ENCODE measurements at places on chromosomes 4 and X. TPM values are rescaled to one million over a fixed set of nuclear protein-coding genes. Genes with fewer than 3 reads are reported as not detected.

Gene TKTL2
- total RNA-seq = not detected

Gene APLN
- total RNA-seq = 0.09 TPM

Gene TRPC3
- 0.91 TPM for total RNA-seq

Gene USP26
- total RNA-seq = not detected

Gene CC2D2A
- total RNA-seq = 12.3 TPM

Gene GNRHR
- total RNA-seq = not detected

Gene RAI2
- total RNA-seq = 0.16 TPM

Gene FREM3
- total RNA-seq = not detected

Gene FGF5
- not detected for total RNA-seq

Gene ANK2
- total RNA-seq = 21.9 TPM

Gene ADH1A
- total RNA-seq = not detected

Gene IL1RAPL1
- not detected for total RNA-seq

Gene TBC1D19
- total RNA-seq = 19.1 TPM

Gene ERVMER34-1
- total RNA-seq = 85.6 TPM

Gene TRAPPC2
- total RNA-seq = 19.3 TPM

Gene UNC5C
- total RNA-seq = not detected

Gene CHRNA9
- total RNA-seq = not detected

Gene SMR3A
- not detected for total RNA-seq

Gene TXK
- total RNA-seq = 0.63 TPM

Gene ZNF157
- total RNA-seq = not detected

Gene CXXC4
- 2.9 TPM for total RNA-seq

Gene AFAP1
- total RNA-seq = 27.6 TPM

Gene TBX22
- total RNA-seq = not detected

Gene ASB9
- 8.3 TPM for total RNA-seq

Gene NR0B1
- not detected for total RNA-seq

Gene TEX13B
- total RNA-seq = not detected

Gene SSX4B
- total RNA-seq = not detected

Gene MAGEB2
- total RNA-seq = not detected

Gene EFHC2
- not detected for total RNA-seq

Gene C1GALT1C1
- total RNA-seq = 12.7 TPM

Gene SLC9A7
- total RNA-seq = 21.3 TPM

Gene BMP3
- not detected for total RNA-seq

Gene JAKMIP1
- total RNA-seq = not detected

Gene FRG2
- total RNA-seq = not detected

Gene HHIP
- 0.32 TPM for total RNA-seq
